Lung (tissue), 17 donors: ENCODE measurements at places on chromosomes 2 and 18. TPM values are rescaled to one million over a fixed set of nuclear protein-coding genes. Genes with fewer than 3 reads are reported as not detected.

DNA sequence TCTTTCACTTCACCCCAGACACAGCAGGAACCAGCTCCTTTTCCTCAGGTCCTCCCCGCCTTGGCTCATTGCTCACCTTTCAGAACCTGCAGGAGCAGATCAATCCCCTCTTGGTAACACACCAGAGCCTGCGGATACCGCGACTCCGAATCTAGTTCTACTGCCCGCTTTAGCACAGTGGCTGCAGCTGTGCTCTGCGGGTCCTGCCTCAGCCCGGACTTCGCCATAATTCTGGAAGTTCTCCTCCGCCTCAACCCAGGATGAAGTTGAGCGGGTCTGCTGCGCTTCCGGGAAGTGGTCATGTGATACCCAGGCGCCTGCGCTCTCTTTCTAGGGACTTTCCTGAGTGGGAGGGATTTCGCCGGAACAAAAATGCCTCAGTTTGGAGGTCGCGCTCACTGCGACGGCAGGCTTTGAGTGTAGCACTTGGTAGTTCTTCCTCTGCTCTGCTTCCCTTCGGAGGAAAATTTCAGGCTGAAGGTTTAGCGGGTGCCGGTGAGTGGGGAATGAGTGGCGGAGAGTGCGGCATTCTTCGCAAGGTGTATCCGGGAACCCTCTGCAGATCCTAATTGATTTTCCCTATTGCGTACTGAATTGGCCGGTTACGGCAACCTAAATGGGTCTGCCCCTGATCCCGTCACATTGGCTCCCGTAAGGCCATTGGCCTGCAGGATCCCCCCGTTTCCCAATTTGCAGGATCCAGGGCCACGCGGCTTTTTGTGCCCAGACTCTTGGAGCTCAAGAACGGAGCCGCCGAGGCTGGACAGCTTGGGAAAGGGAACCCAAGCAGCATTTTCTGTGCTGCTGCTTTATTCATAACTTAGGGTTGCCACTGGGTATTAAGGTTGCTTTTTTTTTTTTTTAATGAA, at the start of the genes MITD1 and MRPL30:
TSS of gene MITD1 (minus strand) at position 304 of the 869 bp plus-strand sequence. CDS start at position 227, 77 bp downstream.
TSS of gene MRPL30 (plus strand) at position 430 of the 869 bp plus-strand sequence. CDS start 5,020 bp downstream, outside the sequence.
- peak; percentile 96 for DNase-seq

HTR2B gene
- total RNA-seq: 0.09 TPM

GALR1 gene
- 0.03 TPM for total RNA-seq

SIX3 gene
- total RNA-seq: 0.06 TPM

FBXO15 gene
- total RNA-seq: 4.1 TPM

CLK1 gene
- total RNA-seq: 516 TPM

DNA sequence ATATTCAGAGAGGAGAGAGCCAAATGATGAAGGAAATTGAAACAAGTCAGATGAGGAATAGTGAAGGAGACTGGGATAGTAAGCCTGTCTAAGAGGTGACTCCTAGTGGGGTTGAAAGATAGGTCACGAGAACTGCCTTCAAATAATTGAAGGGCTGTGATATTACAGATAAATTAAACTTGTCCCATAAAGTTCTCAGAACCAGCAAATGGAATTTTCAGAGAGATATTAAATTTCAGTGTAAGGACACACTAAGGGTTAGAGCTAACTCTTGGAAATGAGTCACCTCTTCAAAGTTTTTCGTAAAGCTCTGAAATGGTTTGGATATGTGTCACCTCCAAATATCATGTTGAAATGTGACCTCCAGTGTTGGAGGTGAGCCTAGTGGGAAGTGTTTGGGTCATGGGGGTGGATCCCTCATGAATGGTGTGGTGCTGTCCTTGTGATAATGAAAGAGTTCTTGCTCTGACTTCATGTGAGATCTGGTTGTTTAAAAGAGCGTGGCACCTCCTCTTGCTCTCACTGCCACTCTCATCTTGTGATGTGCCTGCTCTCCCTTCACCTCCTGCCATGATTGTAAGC, 87.3 kb downstream of the BABAM2 start:
- DNase-seq: no peak

- DNase-seq: no peak
Measured at GRCh38 chr2:48982887-48983435, 171.4 kb downstream of the FSHR start.

DNA sequence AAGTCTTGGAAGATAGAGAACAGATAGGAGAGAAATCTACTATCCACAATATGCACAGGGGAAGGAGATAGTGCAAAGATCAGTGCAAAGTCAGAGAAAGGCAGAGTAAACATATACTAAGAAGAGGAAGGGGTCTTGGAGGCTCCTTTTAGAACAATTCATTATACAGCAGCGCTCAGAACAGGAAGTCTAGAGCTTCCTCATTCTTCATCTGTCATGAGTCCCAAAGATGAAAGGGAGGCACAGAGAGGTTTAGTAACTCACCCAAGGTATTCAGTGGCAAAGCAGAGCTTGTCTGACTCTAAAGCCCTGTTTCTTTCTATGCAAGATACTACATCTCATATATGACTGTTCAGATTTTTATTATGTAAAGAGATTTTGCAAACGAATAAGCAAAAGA, 1.4 kb downstream of the SP110 start:
- DNase-seq: peak; percentile 6

DNA sequence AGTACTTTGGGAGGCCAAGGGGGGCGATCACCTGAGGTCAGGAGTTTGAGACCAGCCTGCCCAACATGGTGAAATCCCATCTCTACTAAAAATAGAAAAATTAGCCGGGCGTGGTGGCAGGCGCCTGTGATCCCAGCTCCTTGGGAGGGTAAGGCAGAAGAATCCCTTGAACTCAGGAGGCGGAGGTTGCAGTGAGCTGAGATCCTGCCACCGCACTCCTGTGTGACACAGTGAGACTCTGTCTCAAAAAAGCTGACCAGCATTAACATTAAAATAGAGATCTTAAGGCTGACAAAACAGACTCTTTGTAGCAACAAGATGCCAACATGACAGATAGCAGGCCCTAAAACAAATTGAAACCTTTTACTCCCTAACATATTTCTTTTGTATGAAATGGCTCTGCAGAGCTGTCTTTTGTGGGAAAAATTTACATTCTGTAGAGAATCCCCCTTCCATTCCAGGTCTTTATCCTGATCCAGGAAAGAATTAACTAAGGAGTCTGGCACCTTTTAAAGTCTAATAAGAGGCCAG, 213.9 kb downstream of the RAB3GAP1 start:
- DNase-seq: no peak

DNA sequence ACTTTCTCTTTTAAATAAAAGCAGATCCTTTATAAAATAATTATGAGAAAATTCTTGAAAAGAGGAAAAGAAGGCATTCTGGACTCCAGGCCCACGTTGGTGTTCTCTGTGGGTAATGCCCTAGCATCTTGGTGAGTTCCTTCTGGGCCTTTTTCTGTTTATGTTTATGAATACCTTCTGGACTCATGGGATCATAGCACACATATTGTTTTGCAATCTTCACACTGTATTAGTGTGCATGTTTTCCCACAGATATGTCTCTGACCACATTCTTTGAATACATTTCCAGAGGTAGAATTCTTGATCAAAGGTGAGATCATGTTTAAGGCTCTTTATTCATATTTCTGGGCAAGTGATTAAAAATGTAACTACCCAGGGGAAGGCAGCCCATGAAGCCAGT, 15.9 kb downstream of the GLI2 start:
- no peak for DNase-seq

DNA sequence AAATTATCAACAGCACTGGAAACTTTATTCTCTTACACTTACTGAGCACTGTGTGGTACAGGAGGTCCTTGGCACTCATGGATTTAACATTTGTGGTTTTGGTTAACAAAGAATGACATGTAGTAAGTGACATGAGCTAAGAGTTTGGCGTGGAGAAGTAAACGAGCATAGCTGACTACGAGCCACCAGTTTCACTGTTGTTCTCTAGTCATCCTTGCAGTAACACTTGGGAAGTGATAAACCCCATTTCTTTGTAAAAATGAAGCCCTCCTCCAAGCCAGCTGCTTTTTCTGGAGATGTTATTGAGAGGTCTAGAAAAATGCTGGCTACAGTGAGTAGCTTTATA, 32.7 kb downstream of the QPCT start:
- DNase-seq: peak; percentile 19

DNA sequence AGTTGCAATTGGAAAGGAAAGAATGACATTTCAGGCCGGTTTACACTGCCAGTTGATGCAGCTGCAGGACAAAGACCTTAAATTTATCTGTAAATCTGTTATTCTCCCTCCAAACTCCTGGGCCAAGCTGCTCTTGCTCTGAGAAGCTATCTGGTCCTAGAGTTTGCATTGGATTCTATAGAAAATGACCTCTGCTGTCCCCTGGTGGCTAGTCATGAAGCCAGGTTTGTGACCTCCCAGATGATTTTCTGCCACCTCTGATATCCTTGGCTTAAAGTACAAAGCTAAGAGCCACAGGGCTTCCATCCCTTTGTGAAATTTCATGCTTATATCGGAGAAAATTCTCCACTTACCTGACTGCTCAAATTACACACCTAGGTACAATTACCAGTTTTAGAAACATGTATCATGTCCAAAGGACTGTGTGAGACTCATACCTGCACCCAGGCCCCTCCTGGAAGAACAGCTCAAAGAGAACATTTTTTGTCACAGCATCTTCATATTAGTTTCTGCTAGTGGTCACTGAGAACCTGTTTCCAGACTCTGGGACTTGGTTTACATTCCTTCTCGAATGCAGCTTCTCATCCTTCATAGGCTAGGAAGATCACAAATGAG, 28.9 kb upstream of the IER3IP1 start:
- DNase-seq: peak; percentile 36

GRCh38 chr2:164015328-164016123, 279.7 kb upstream of the FIGN start:
- DNase-seq: no peak

LRRTM1 gene
- not detected for total RNA-seq

GRCh38 chr2:204370172-204370718, 175.0 kb upstream of the PARD3B start:
- DNase-seq: no peak
